HS-27A (cell line): ENCODE measurements at places on chromosomes 13 and 19.

GRCh38 chr13:102638741-102639140 is 42.0 kb downstream of the TPP2 start:
- DNase-seq: no peak

- peak; percentile 65 for DNase-seq
These were observed 33.4 kb downstream of the ABCC4 start for GRCh38 chr13:95267662-95268342.

DNA sequence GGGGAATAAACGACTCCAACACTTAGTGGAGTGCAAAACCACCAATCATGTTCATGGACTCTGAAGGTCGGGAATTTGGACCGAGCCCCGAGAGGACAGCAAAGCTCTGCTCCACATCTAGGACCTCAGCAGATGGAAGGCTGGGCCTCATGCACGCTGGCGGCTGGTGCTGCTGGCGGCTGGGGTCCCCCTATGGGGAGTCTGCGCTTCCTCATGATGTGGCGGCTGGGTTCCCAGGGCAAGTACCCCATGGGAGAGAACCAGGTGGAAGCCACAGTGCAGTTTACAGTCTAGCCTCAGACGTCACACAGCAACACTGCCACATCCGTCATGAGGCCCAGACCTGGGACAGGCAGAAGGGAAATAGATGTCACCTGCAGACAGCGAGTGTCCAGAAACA is 13.2 kb downstream of the PEPD start:
- no peak for DNase-seq

DNA sequence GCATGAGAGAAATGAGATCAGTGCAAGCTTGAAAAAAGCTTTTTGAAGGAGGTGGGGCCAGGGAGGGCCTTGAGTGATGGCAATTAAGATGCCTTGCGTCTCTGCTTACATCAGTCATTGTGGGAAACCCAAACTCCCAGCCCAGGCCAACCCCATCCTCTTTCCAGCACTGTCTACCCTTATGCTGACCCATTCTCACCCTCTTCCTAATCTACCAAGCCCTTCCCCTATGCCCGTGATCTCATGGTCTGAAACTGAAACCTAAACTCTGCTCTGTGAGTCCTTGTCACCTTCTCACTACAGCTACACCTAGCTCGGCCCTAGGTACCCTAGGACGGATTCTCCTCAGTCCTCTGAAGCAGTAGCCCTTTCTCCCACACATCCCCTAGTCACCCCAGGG is 36.0 kb upstream of the SERP2 start:
- no peak for DNase-seq

DNA sequence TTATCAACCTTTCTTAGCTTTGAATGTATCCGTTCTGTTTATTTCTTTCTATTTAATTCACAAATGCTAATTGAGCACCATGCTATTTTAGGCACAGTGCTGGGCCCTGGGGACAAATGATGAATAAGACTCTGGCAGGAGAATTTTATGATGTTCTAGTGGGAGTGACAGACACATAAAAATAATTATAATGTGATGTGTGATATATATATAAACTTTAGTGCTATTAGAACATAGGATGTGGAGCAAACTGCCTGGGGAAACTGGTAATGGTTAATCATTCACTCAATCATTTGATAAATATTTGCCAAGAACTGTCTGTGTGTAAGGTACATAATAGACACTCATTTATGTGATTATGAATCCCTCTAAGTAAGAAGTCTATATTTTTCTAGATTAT is 50.7 kb upstream of the FRY start:
- no peak for DNase-seq

GRCh38 chr13:72808917-72809500 is 27.1 kb downstream of the PIBF1 start:
- no peak for DNase-seq

- DNase-seq: no peak
These were observed 8.9 kb downstream of the CACNG8 start for GRCh38 chr19:53971673-53972072.

GRCh38 chr13:40352802-40353562 is 313.5 kb downstream of the FOXO1 start:
- no peak for DNase-seq

GRCh38 chr13:50085063-50085462 is 69.8 kb downstream of the KCNRG start:
- DNase-seq: no peak

GRCh38 chr13:41802043-41802683 is 158.7 kb downstream of the VWA8 start:
- no peak for DNase-seq

- DNase-seq: no peak
These were observed 242.2 kb upstream of the EDNRB start for GRCh38 chr13:78160793-78161192.

GRCh38 chr19:35869327-35870123 is 1.2 kb downstream of the APLP1 start:
- no peak for DNase-seq

- DNase-seq: peak; percentile 79
These were observed 1.8 kb downstream of the MBNL2 start for GRCh38 chr13:97223711-97224541.

DNA sequence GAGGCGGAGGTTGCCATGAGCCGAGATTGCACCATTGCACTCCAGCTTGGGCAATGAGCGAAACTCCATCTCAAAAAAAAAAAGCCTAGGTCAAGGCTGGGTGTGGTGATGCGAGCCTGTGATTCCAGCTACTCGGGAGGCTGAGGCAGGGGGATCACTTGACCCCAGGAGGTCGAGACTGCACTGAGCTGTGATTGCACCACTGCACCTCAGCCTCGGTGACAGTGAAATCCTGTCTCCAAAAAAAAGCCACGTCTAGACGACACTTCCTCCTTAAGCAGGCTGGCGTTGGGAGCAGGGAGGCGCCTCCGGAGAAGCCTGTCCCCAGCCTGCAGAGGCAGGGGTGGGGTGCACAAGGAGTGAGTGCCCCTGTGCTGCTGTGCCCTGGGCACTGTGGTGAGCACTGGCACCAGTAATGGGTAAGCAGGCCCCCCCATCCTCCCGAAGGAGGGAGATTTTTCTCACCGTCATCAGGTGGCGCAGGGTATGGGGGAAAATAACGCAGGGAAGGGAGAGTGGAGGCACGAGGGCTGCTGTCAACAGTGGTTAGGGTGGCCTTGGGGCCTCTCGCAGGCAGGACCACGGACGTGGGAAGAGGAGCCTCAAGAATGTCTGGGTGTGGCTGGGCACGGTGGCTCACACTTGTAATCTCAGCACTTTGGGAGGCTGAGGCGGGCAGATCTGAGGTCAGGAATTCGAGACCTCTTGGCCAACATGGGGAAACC is 706 bp downstream of the P2RY11 start:
- DNase-seq: no peak
